ENCODE measurements at places on chromosomes 16 and 17. TPM values are rescaled to one million over a fixed set of nuclear protein-coding genes. Genes with fewer than 3 reads are reported as not detected.

Gene ZKSCAN2
- total RNA-seq, result 7.2 TPM

- no peaks in the 10 kb centered on the region for H3K4me1 ChIP-seq
- no peak overlapping the region for H3K4me3 ChIP-seq
- DNase-seq, result no peak
- no peaks in the 10 kb centered on the region for H3K27me3 ChIP-seq
Measured at GRCh38 chr16:48057048-48057447, 98.7 kb downstream of the ABCC12 start.

DNA sequence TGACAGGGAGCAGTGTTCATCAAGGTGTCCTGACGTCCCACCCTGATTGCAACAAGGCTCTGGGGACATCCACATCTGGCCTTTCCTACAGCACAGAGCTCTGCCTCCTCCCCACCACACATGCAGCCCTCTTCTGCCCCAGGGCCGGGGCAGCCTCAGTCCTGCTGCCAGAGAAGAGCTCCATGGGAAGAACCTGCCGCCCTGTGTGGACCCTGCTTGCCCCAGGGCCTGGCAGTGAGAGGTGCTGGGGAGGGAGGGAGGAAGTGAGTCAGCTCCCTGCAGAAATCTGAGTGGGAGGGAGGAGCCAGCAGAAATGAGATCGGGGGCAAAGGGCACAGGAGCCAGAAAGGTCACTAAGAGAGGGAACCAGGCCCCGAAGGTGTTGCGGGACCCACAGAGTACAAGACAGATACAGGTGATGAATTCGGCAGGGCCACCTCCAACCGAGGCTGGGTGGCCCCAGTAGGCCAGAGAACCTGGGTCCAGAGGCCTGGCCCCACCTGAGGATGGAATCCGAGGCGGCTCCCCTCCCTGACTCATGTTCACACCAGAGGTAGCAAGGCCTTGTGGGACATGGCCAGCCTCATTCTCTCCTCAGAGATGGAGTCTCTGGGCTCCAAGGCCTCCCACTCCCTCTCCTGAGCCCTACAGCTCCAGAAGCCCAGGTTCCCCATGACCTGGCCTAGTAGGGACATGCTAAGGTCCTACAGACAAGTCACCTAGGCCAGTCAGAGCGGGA, 24.8 kb downstream of the MYO18A start:
- H3K27ac ChIP-seq, result peak overlapping the region; percentile 18
- H3K36me3 ChIP-seq, result no peaks in the 10 kb centered on the region
- no peak overlapping the region for H3K4me3 ChIP-seq
- DNase-seq, result peak; percentile 57

Gene CCL23
- total RNA-seq, result not detected

DNA sequence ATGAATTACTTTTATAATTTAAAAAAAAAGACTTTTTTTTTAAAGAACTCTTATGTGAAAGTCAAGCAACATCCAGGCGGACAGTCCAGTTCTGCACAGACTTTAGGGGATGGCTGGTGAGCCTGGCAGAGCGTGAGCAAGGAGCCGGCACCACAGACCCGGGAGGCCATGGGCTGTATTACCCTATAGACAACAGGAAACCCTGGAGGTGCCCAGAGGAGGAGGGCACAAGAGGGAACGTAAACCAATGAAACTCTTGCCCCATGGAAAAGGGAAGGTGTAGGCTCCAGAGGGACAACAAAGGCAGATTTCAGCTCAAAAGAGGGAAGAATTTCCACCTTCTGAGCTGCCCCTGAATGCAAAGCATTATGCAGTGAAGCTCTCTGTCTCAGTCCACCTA, 25.5 kb upstream of the RPH3AL start:
- DNase-seq, result no peak
- H3K27me3 ChIP-seq, result no peaks in the 10 kb centered on the region
- no peaks in the 10 kb centered on the region for H3K4me1 ChIP-seq
- H3K27ac ChIP-seq, result no peak overlapping the region

GRCh38 chr17:55351226-55351625, 70.4 kb downstream of the MMD start:
- H3K36me3 ChIP-seq, result no peaks in the 10 kb centered on the region
- no peak for DNase-seq
- no peaks in the 10 kb centered on the region for H3K27me3 ChIP-seq
- no peak overlapping the region for H3K27ac ChIP-seq
- H3K4me3 ChIP-seq, result no peak overlapping the region

Data from CD8-positive, alpha-beta memory T cell (primary cell).